ENCODE measurements at places on chromosomes 5 and 9.

DNA sequence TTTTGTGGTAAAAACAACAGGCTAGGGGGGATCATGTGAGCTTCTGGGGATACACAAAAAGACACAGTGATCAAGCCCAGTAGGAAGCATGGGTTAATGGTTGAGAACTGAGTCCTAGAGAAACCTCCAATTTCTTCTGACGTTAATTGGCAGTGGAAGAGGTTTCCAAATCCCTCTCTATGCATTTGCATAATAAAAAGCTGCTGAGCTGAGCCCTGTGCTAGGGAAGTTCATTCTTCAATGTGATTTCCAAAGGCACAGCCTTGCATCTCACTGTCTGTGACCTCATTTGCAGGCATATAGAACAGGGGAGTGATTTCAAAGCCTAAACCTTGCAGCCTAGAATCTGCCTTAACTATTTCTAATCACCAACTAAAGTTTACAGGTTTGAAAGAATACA, 812 bp downstream of the DNAH5 start:
- DNase-seq: no peak

- DNase-seq: no peak
These were observed 53.8 kb downstream of the CDC14B start for GRCh38 chr9:96565671-96566497.

DNA sequence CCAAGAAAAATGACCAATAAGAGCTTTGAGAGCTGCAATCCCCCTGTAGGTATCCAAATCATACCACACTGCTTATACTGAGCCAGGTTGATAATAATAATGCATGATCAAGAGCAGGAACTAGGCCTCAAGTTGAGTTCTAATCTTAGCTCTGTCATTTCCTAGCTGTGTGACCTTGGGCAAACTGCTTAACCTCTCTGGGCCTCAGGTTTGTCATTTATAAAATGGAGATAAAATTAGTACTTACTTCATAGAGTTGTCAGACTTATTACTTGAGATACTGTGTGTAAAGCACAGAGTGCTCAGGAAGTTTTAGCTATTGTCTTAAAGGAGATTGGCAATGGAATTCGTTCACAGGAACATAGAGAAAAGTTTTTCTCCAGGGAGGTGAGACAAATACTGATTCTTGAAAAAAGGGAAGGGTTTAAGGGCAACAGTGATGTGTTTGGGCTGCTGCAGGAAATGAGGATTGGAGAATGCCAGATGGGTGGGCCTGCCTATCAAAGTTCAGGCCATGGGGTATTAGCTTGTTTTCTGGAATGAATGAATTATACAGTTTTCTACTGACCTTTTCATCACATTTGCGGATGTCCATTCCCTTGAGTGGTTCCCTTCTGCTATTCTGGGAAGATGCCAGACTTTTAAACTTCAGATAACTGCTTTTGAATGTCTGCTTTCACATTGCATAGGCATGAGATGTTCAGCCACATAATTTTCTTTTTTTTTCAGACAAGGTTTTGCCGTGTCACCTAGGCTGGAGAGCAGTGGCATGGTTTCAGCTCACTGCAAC, 10.2 kb upstream of the ATP6V0E1 start:
- DNase-seq: peak; percentile 44

- no peak for DNase-seq
These were observed 12.9 kb downstream of the PLPP1 start for GRCh38 chr5:55521881-55522280.

- DNase-seq: no peak
These were observed 214.9 kb upstream of the DMRT1 start for GRCh38 chr9:626596-626995.

DNA sequence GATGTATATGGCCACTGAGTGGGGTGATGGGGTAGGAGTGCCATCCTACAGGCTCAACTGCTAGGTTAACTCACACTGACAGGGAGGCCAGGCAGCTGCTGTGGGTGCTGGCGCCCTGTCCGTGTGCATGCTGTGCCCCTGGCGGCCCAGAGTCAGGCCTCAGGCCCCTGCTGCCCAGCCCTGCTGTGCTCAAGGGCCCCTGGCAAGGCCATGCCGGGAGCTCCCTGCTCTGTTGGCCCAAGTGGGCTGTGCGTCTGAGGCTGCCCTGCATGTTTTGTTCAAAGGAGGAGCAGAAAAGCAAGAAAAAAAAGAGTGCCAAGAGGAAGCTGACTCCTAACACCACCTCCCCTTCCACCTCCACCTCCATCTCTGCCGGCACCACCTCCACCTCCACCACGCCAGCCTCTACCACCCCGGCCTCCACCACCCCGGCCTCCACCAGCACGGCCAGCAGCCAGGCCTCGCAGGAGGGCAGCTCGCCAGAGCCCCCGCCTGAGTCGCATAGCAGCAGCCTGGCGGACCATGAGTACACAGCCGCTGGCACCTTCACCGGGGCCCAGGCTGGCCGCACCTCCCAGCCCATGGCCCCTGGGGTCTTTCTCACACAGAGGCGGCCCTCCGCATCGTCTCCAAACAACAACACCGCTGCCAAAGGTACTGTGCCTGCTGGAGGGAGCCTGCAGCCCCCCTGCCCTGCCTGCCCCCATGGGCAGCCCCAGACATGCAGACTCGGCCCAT, 100.1 kb downstream of the PHF2 start:
- no peak for DNase-seq

GRCh38 chr5:84602371-84602771, 217.7 kb upstream of the EDIL3 start:
- DNase-seq: no peak

DNA sequence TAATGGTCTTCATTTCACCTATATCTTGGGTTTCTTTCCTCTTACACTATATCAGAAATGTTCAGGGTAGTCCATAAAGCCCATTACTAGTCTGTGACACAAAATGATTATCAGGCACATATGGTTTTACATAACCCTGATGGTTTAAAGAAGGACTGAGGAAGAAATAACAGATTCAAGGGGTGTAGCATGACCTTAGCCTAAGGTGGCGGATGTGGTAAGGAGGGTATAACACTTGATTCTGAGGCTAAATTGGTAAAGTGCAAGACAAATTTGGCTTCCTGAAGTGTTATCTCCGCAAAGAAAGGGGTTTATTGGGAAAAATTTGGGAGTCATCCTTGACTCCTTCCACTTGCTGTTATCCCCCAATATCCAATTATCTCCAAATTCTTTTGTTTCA, 388.2 kb upstream of the RPS23 start:
- DNase-seq: no peak

Data from fibroblast of skin of left quadriceps (primary cell).